ENCODE measurements at places on chromosomes 6 and 20.

GRCh38 chr20:8624046-8624445, 444.8 kb upstream of the PLCB4 start:
- DNase-seq = no peak

GRCh38 chr20:58023781-58024180, 204.7 kb downstream of the ANKRD60 start:
- no peak for DNase-seq

GRCh38 chr20:47160240-47160639, 196.3 kb downstream of the ZMYND8 start:
- DNase-seq = no peak

DNA sequence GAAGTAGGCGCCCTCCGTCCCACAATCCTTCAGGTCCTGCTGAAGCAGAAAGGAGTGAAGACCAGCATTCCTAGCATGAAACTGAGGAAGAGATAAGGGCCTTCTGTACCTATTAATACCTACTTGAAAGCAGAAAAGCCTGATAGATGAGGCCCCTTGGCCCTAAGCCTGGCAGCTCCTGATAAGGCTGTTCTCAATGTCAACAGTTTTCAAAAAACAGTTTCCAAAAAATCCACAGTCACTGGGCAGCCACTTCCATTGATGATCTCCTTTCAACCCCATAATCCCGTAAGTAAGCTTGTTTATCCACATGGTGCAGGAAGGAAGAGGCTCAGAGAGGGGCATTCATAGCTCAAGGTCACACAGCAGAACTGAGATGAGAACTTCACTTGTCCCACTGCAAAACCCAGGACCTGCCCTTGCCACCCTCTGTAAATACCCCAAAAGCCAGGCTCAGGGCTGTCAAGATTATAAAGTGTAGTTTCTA, 2.8 kb upstream of the E2F1 start:
- no peak for DNase-seq

- no peak for DNase-seq
Observed at GRCh38 chr6:28771401-28772267, 152.2 kb downstream of the TRIM27 start.

DNA sequence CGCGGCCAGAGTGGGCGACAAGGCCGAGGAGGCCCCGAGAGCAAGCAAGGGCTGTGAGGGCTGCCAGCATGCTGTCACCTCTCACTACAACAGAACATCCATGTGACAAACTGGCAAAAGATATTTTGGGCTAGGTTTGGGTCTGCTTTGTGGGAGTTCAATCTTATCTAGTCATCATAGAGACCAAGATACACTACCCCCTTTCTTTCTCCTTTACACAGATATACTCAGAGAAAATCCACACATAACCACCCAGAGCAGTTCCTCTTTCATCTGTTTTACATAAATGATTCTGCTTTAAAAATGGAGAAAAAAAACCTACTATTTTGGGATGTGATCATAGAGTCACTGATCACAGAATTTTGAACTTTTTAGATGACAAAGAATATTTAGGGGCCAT, 16.8 kb downstream of the SOX4 start:
- no peak for DNase-seq

- no peak for DNase-seq
Observed at GRCh38 chr6:4413073-4413472, 277.7 kb upstream of the ECI2 start.

- DNase-seq = no peak
Observed at GRCh38 chr6:119653329-119653728, 303.8 kb upstream of the MAN1A1 start.

GRCh38 chr6:32047855-32048766, 9.9 kb downstream of the CYP21A2 start:
- DNase-seq = peak; percentile 0

GRCh38 chr6:54194067-54194466, 82.8 kb downstream of the MLIP start:
- DNase-seq = no peak
